ENCODE measurements at places on chromosomes 6 and 20.
A peak's percentile ranks its signal among the peaks of the same experiment; 100 is the strongest.

DNA sequence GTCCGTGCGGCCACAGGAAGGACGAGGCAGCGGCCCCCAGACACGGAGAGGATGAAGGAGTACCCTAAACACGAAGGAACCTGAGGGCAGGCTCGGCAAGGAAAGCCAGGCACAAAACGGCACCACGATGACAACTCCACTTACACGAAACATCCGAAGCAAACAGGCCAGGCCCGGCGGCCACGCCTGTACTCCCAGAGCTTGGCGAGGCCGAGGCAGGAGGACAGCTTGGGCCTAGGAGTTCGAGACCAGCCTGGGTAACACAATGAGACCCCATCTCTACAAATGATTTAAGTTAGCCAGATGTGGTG, 13.4 kb downstream of the KCNQ2 start:
- no peak for DNase-seq

DNA sequence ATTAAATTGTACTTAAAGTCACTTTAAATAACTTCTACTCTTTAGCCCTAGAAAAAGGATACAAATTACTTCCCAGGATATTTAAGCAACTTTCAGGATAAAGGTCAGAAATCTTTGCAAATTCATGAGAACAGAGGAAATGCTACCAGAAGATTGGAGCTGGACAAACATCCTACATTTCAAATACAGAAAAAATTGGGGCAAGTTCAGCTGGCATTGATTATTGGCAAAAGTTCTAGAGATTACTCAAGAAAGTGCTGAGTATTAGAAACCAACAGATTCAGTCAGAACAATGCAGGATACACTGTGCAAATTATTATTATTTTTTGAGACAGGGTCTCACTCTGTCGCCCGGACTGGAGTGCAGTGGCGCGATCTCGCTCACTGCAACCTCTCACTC, 6.0 kb downstream of the SLC22A23 start:
- no peak for DNase-seq

GRCh38 chr6:106745824-106746582, 116.6 kb downstream of the QRSL1 start:
- DNase-seq: no peak

DNA sequence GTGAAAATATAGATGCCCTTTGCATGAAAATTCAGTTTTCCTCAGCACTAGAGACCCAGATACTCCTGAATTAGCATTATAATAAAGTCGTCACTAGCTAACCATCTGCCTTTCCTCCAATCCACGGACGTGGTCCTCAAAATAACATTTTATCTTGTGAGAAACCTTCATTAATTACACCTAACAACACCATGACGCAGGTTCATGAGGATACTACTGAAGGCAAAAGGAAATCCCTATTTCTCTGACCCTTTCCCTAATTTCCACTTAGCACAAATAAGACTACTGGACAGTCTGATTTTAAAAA, 1.3 kb upstream of the PNISR start:
- DNase-seq: no peak

DNA sequence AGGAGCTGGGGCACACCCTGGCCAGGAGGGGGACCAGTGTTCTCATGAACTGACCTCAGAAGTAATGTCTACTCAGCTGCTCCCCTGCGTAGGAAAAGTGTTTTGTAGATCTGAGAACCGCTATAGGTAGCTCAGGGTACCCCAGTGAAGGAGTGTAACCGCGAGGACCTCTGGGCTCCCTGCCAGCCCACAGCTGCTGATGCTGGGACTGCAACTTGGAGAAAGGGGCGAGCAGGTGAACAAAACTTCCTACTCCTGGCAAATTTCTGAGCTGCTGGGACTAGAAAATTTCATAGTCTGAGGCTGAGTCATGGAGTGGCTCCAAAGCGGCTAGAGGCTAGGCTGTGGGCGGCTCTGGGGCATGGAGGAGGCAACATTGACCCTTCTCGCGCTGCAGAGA, 51.9 kb downstream of the PYGB start:
- no peak for DNase-seq

GRCh38 chr20:11429168-11429567, 488.5 kb upstream of the BTBD3 start:
- DNase-seq: no peak

- no peak for DNase-seq
These were observed 655.9 kb upstream of the MAN1A1 start for GRCh38 chr6:120005292-120005976.

DNA sequence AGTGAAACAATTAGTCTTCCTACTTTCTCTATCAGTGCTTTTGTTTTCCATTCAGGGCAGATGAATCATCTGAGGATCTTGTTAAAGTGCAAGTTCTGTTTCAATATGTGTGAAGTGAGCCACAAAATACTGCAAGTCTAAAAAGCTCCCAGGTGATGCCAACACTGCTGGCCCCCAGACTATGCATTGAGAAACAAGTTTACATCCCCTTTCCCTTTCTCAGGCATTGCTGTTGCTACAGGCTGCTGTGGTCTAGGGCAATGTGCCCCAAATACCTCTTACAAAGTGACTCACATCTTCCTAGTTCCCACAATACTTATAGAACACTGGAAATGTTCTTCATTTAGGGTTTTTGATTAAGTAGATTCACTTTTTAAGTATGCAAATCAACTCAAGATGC, 31.8 kb downstream of the ABRACL start:
- DNase-seq: no peak

GRCh38 chr6:133761706-133762105, 127.2 kb upstream of the TCF21 start:
- DNase-seq: no peak

GRCh38 chr6:43923376-43924221, 153.6 kb downstream of the VEGFA start:
- DNase-seq: no peak

GRCh38 chr20:62487561-62488354, 12.0 kb upstream of the GATA5 start:
- DNase-seq: no peak

DNA sequence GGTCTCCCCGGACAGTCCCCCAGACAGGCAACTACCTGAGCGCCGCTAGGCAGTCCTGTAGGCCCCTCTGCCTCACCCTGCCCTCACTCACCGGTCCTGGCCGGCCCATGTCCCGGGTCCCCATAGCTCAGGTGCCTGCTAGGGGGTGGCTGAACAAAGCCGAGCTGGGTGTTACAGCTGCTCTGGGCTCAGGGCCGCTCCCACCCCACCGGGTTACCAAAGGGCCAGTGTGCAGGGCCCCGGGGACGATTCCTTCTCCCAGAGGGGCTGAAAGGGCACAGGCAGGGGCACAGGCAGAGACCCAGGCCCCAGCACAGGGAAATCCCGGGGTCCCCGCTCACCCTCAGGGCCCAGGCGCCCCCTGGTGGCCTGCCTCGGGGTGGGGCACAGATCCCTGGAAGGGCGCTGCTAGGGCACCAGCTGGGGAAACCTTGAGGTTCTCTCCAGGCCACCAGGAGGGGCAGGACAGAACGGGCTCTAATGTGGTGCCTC, 118.4 kb downstream of the GRM4 start:
- DNase-seq: peak; percentile 66

- DNase-seq: no peak
These were observed 316.1 kb upstream of the CDH4 start for GRCh38 chr20:60935971-60936370.

GRCh38 chr20:32007787-32008616, 2.2 kb upstream of the CCM2L start:
- DNase-seq: no peak

DNA sequence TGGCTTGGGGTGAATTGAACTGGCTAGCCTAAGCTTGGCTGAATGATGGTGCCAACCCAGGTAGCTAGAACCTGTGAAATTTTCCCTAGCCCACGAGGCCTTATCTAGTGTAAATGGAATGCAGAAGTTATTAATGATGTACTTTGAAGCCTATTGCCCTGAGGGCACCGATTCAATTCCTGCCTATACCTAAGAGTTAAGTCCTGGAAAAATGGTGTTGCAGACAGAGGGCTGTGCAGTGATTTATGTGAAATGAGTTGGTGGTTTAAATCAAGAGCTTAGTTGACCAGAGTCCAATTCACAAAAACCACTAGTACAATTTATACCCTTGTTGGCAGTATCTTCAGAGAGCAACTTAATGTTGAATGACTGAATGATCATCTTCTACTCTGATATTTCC, 373.8 kb upstream of the JAG1 start:
- no peak for DNase-seq

DNA sequence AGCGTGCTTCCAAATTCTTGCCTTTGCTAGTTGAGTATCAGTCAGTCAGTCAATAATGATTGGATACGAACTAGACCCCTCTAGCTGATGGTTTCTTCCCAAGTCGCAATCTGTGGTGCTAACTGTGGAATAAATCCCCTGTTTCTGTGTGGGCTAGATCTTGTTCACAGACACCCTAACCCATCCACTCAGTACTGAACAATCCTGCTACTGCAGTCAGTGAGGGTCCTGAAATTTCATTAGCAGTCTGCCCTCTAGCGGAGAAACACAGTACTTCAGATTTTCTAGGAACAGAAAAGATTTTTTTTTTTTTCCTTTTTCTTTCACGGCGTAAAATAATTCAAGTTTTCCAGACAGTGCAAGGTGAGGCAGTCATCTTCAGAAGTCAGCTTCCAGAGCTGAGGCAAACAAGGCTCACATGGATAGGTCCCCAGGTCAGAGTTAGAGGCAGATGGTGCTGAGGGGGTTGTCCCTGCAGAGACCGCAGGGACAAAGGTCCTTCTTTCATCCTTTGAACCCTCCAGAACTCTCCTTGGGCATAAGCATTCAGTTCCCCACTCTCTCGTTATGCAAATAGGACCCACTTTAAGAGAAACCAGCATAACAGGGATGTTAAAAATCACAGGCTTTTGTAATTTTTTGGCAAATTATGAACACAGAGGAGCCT, 119.6 kb downstream of the SCML4 start:
- DNase-seq: no peak

DNA sequence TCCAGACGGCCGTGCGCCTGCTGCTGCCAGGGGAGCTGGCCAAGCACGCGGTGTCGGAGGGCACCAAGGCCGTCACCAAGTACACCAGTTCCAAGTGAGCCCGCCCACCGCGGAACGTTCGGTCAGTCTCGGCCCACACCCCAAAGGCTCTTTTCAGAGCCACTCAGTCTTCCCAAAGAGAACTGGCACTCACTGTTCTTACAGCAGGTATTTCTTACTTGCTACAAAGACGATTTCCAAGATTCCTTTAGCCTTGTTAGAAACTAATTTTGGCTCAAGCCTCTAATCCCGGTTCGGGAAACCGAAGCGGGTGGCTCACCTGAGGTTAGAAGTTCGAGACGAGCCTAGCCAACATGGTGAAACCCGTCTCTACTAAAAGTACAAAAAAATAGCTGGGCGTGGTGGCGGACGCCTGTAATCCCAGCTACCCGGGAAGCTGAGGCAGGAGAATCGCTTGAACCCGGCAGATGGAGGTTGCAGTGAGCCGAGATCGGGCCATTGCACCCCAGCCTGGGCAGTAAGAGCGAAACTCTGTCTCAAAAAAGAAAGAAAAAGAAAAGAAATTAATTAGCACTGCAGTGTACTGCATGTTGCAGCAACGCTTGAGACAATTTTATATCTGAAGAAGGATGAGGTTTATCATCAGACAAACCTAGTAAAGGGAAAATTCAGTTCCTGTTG, 73.1 kb downstream of the OR2B2 start:
- no peak for DNase-seq

DNA sequence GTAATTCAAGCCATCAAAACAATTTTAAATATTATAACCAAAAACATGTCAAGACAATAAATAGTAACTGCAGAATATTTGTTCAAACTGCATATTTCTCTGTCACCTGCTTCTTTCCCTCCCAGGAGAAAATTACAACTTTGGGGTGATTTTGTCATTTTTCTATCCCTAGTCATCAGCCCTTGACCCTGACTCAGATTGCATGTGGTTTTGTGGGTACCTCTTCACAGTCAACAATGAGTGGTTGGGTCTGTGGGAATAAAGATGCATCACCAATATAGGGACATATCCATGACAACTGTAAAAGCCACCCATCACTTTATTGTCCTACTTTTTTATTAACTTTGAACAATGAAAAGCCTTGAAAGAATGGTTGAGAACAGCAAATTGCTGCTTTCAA, 7.3 kb downstream of the COL10A1 start:
- DNase-seq: no peak

DNA sequence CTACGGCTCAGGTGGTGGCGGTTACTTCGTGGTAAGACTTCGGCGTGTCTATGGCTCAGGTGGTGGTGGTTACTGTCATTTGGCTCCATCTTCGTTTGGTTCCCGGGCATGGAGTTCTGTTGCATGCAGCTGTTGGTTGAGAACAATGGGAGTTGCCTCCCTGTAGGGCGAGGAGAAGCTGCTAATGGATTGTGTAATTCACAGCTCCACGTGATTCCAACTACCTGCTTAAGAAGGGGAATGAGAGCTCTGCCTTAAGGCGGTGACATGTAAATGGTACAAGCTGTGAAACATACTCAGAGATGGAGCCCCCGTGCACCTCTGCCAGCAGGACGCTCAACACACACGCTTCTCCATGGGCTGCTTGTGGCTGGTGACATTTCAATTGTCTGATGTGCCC, 12.4 kb upstream of the DACT2 start:
- DNase-seq: no peak

All from T-helper 9 cell (primary cell).